Activated T-cell treated with anti-CD3 and anti-CD28 coated beads for 1 hour (primary cell): ENCODE measurements at places on chromosomes 16 and 17.

DNA sequence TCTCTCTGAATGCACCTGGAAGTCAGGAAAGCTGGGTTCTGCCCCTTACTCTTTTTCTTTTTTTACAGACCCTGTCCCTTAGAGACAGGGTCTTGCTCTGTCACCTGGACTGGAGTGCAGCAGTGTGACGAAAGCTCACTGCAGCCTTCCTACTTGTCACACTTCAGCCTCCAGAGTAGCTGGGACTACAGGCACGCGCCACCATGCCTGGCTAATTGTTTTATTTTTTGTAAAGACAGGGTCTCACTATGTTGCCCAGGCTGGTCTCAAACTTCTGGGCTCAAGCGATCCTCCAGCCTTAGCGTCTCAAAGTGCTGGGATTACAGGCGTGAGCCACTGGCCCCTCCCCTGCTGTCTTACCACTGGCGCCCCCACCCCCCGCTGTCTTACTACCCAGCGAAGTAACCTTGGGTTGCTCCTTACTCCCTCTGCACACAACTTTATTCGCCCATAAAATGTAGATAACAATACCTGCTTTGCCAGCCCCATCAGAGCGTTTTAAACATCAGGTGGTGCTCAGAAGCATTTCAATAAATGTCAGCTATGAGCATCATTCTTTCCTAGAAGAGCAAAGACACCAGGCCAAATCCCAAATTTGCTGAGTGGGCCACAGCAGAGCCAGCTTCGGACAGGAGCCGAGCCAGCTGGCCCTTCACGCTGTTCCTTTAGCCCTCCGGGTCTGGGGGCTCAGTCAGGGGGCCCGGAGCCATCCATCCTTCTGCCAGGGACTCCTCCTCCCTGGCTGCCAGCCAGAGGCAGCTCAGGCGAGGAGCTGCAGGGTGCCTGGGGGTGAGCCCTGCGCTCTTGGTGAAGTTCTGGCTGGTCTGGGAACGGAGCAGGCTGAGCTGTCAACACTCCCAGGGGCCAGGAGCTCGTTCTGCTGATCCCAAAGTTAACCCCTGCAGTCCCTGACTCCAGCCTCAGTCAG is 24.4 kb downstream of the SRL start:
- no peak for DNase-seq

DNA sequence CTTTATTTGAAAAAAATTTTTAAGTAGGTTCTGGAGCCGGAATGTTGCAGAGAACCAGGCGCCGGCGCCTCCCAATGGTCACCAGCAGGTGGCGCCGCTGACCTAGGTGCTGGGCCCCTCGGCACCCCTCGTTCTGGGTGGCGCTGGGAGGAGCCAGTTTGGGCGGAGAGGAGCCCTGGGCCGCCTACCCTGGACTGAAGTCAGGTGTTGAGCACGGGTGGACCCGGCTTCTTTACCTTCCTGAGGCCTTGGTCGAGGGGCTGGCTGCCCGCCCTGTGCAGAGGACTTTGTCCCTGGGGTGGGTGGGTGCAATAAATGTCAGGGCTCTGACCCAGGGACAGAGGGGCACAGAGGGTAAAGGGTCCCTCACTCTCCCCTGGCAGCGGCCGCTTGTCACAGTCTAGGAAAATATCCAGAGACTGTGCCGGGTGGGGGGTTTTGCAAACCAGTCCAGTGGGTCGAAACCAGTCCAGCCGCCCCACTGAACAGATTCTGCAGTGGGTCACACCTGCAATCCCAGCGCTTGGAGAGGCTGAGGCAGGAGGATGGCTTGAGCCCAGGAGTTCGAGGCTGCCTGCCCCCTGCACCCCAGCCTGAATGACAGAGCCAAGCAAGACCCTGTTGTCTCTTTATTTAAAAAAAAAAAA is 30.1 kb upstream of the TNFRSF13B start:
- peak; percentile 69 for DNase-seq

DNA sequence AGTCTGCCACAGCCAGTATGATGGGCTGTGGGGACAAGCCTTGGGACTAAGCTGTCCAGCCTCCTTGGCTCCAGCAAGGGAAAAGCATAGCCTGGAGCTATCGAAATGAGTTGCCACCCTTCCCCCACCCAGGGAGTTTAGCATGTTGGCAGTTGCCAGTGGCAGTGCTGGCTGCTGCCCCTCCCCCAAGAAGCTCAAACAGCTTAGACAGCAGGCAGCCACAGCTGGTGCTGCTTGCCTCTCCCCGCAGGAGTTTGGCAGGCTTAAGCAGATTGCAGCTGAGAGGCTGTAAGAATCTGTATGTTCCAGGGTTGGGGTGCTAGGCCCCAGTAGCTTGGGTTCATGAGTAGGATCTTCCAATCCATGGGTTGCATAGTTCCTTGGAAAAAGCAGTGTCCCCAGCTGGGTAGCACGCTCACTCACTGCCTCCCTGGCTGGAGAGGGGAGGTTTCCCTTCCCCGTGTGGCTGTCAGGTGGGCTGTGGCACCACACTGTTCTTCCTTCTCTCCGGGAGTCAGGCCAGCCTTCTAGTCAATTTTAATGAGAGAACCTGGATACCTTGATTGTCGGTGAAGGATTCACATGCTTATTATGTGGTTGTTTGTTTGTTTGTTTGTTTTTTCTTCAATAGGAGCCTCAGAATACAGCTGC is 506.1 kb downstream of the CDH11 start:
- no peak for DNase-seq

GRCh38 chr17:75684924-75685323 is 17.8 kb downstream of the SAP30BP start:
- no peak for DNase-seq

GRCh38 chr17:1074886-1075605 is 78.1 kb downstream of the TIMM22 start:
- DNase-seq = no peak

DNA sequence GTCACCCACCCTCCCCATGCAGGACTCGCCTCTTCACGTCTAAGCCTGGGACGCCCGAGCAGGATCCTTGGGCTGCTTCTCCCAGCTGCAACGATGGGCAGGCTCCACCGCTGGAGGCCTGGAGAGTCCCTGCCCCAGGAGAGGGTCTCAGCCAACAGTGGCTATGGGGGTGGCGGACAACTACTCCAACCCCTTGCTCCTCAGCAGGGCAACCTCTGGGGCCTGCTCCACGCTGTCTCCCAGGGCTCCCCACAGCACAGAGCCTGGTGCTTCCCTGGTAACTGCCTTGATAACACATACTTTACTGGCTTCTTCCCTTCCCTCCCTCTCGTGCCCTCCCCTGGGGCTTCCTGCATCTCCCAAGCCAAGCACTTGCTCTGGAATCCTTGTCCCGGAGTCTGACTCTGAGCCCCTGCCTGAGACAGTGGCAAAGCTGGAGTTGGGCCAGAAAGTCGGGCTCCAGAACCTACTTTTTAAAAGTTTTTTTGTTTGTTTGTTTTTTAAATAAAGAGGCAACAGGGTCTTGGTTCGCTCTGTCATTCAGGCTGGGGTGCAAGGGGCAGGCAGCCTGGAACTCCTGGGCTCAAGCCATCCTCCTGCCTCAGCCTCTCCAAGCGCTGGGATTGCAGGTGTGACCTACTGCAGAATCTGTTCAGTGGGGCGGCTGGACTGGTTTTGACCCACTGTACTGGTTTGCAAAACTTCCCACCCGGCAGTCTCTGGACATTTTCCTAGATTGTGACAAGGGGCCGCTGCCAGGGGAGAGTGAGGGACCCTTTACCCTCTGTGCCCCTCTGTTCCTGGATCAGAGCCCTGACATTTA is 99.4 kb downstream of the TNFRSF13B start:
- DNase-seq = no peak

DNA sequence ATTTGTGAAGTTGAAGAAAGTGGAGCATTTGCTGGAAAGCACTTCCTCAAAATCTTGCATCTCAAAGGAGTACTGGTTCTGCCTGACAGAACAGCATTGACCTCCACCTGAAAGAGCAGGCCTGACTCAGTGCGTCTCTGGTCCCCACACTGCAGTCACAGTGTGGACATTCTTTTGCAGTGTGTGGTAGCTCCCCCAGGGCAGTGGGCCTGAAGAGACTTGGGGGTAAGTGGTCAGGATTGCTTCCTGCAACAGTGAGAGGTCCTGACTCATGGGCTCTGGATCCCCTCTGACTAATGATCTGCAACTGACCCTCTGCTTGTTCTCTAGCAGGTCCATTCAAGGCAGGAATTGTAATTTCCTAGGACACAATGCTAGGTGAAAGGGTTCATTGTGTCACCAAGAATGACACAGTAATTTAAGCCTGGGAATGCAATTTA is 204.9 kb upstream of the KCNJ16 start:
- no peak for DNase-seq

DNA sequence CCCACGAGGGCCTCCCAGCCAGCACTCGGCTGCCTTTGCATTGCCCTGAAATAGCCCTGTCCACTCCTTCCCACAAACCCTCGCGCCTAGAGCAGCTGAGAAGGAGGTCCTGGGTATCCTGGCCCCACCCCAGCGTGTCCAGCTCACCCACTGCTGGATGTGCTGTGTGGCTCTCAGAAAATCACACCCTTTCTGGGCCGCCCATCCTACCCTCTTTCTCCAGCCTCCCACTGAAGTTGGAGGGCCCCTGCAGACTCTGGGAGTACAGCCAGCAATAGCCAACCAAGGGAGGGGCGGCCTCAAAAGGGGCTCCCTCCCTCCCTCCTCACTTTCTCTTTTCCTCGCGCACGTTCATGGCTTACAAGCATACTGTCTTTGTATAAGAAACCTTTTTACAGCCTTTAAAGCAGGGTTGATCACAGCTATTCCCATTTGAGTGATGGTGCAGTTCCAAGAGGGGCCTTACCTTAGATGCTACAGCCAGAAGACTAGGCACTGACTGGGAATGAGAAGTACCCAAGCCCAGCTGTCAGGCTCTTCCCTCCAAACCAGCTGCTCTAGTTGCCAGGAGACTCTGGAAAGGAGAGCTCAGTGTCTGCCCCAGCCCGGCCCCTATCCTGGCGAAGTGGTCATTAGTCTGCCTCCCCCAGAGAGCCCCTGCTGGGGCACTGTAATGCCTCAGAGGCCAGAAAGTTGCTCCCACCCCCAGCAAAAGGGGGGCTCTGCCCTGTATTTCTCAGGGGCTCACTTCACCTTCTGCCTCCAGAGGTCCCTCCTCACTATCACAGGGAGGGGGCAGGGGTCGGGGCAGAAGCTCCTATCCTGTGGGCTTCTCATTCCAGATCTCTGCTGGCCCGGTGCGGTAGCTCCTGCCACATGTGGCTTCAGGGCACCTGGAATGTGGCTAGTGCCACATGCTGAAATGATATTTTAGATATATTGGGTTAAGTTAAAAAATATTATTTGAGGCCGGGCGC is 38.1 kb downstream of the DCAKD start:
- no peak for DNase-seq

GRCh38 chr17:10773391-10773790 is 30.5 kb downstream of the TMEM238L start:
- DNase-seq = no peak

DNA sequence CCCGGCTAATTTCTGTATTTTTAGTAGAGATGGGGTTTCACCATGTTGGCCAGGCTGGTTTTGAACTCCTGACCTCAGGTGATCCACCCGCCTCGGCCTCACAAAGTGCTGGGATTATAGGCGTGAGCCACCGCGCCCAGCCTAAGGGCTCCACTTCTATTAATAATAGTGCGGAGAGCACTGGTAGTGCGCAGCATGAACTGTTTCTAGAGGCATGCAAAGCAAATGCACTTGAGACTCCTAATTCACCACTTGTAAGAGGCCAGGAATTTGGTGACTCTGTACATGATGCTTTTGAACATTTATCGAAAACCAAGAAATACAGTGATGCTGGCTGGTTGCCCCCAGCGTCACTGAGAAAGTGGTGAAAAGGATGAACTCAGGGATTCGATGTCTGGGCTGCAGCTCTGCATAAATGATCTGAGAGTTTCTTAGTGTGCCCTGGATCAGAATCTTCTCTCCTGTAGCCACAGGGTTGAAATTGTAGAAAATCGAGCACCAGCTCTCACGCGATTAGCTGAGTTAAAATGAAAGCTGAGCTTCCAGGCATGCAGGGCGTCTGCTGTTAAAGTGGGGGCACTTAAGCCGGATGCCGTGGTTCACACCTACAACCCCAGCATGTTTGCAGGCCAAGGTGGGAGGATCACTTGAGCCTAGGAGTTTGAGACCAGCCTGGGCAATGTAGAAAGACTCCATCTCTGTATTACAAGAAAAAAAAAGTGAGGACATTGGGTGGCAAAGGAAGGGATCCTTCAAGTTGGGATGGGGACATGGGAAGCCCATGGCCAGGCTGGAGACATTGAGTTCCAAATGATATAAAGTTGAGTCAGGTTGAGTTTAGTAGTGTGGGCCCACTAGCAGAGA is 4.8 kb downstream of the RNF213 start:
- peak; percentile 30 for DNase-seq

DNA sequence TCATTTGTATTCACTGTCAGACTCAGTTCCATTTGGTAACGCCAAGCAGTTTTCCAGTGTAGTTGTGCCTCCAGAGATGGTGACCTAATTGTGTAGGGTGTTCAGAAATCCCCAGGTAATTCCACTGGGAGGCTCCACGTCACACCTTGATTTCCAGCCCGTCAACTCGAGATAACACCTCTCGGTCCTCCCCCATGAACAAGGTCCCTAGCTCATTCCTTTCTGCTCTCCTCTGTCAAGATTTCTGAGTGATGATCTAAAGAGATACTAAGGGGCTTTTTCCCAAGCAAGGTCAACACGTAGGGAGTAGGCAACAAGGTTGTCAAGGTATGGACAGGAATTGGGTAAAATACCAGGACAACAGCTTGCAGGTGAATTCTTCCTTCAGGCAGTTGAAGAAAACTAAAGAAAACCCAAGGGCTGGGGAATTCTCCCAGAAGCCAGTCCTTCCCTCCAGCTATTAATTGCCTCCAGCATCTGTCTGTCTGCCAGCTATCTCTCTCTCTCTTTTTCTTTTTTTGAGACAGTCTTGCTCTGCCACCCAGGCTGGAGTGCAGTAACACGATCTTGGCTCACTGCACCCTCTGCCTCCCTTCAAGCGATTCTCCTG is 31.4 kb downstream of the GPRC5B start:
- DNase-seq = no peak

- no peak for DNase-seq
These were observed 1.1 kb downstream of the CCL3 start for GRCh38 chr17:36088670-36089338.

- no peak for DNase-seq
These were observed 82.3 kb upstream of the DOC2B start for GRCh38 chr17:263773-264172.

DNA sequence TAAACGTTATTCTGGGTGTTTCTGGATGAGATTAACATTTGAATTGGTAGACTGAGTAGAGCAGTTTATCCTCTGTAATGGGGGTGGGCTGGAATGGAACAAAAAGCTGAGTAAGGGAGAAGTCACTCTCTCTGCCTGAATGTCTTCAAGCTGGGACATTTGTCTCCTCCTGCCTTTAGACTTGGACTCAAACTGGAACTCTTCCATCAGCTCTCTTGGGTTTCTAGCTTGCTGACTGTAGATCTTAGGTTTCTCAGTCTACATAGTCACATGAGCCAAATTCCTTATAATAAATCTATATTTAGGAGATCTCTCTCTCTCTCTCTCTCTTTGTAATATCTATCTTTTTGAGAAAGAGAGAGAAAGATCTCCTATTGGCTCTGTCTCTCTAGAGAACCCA is 553.3 kb upstream of the CDH11 start:
- no peak for DNase-seq

- DNase-seq = no peak
These were observed 391.2 kb downstream of the MAF start for GRCh38 chr16:79209308-79209707.

GRCh38 chr16:55421226-55421625 is 57.8 kb upstream of the MMP2 start:
- no peak for DNase-seq

GRCh38 chr16:54268340-54268739 is 18.2 kb downstream of the IRX3 start:
- DNase-seq = no peak
